ENCODE measurements at places on chromosomes 7 and 10.

- DNase-seq = no peak
These were observed 82.7 kb downstream of the CPXM2 start for GRCh38 chr10:123808906-123809305.

DNA sequence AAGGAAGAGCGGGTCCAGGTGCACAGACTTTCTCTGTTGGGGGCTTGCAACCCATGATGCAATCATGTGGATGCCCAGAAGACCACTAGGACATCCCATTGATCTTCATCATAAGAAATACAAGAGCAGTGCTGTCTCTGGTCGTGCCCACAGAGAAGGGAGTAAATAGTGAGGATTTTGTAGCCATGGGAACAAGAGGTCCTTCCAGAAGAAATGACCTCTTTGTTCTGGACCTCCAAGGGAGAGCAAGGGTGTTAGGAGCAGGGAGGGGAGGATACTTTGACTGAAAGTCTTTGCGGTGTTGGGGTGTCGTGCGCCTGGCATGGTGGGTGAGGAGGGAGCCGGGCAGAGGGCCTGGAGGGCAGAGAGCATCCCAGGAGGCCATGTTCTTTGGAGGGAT lies 55.0 kb upstream of the EN2 start:
- DNase-seq = no peak

- no peak for DNase-seq
These were observed 52.4 kb upstream of the ADRB1 start for GRCh38 chr10:113991091-113991860.

GRCh38 chr7:30907527-30908267 lies 4.0 kb upstream of the AQP1 start:
- no peak for DNase-seq

GRCh38 chr7:7943951-7944350 lies 24.6 kb upstream of the GLCCI1 start:
- no peak for DNase-seq

- DNase-seq = no peak
These were observed 160.2 kb downstream of the ETV1 start for GRCh38 chr7:13829231-13829630.

GRCh38 chr7:29304756-29305155 lies 110.2 kb downstream of the CHN2 start:
- DNase-seq = no peak

- DNase-seq = no peak
These were observed 67.2 kb downstream of the EBF3 start for GRCh38 chr10:129896860-129897200.

- DNase-seq = no peak
These were observed 11.6 kb downstream of the EN2 start for GRCh38 chr7:155469311-155470185.

- no peak for DNase-seq
These were observed 243.7 kb downstream of the INHBA start for GRCh38 chr7:41459183-41459582.

Measured in stimulated activated CD8-positive, alpha-beta memory T cell treated with anti-CD3 and anti-CD28 coated beads, Interleukin-4, amount 100 ng/mL, for 1 hour (primary cell).